ENCODE measurements at places on chromosomes 12 and 14.

GRCh38 chr14:37021390-37021789 is 151.0 kb downstream of the SLC25A21 start:
- no peak for DNase-seq

DNA sequence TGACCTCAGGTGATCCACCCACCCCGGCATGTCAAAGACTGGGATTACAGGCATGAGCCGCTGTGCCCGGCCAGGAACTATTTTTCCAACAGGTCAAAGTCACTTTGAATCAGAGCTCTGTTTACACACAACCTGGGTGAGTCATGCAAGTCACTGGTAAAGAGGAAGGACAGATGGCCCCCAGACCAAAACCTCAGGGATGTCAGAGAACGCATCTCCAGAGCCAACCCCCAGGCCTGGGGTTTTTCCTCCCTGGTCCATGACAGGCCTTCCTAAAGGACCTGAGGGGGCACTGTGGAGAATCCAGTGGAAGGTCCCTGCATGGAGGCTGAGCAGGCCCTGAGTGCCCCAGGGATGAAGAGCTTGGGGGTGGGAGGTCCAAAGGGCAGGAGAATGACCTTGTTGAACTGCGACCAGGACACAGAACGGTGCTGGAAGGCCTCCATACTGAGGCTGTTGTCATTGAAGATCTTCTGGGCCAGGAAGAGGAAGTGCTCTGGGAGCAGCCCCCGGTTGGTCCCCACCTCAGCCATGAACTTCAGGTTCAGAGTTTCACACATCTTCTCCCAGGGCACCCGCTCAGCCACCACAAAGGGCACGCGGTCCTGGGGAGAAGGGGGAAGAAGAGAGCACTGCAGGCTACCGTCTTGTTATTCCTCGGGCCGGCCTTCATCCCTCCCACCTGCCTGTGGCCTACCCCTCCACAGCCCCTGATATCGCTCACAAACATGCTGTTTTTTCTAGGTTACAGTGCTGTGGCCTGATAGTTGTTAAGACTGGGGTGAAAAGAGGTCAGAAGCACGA is 9.1 kb downstream of the STAT6 start:
- no peak for DNase-seq

- no peak for DNase-seq
These were observed 107.4 kb upstream of the RGS6 start for GRCh38 chr14:71824816-71825215.

- DNase-seq = no peak
These were observed 369.7 kb upstream of the SYT1 start for GRCh38 chr12:78494911-78495310.

DNA sequence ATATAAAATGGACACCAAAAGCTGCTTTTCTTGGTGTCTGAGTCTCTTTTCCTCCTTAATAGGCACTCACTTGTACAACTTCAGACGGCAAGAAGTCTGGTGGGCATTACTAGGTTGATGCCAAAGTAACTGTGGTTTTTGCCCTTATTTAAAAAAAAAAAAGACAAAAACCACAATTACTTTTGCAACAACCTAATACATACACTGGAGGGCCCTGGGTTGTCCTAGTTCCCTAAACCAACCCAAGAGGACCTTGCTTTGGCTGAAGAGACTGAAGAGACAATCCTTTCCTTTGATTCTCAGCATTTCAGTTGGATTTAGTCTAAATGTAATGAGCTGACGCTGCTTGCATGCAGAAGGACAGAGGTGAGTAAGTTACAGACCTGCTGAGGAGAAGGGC is 16.2 kb upstream of the PLEKHG3 start:
- no peak for DNase-seq

GRCh38 chr12:1448336-1448735 is 146.0 kb downstream of the FBXL14 start:
- DNase-seq = no peak

DNA sequence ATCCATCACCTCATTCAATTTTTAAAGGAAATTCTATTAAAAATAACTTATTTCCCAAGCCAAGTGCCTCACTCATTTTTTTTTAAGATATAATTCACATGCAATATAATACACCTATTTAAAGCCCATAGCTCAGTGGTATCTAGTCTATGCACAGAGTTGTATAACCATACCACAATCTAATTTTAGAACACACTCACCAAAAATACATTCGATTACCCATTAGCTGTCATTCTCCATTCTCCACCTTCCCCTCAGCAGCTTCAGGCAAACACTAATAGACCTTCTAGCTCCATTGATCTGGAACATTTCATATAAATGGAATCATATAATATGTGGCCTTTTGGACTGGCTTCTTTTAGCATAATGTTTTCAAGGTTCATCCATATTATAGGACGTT is 49.5 kb downstream of the CLMN start:
- no peak for DNase-seq

DNA sequence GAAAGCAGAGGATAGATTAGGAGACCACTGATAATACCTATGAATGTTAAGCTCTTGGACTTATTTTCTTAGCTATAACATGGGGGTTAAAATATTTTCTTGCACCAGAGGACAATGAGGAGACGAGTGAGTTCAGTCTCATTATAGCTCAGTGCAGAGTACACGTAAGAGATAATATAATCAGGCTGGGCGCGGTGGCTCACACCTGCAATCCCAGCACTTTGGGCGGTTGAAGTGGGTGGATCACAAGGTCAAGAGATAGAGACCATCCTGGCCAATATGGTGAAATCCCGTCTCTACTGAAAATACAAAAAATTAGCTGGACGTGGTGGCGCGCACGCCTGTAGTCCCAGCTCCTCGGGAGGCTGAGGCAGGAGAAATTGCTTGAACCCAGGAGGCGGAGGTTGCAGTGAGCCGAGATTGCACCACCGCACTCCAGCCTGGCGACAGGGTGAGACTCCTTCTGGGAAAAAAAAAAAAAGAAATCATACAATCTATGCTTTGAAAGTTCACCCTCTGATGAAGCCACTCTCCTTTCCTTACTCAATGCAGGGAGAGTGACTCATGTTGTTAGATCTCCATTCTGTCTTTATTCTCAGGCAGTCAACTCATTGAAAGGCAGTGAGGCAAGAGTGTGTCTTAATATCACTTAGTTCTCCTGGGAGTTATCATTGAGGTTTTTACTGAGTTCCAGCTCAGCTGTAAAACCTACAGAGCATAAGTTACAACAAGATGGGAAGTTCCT is 134.2 kb downstream of the SYNE2 start:
- no peak for DNase-seq

DNA sequence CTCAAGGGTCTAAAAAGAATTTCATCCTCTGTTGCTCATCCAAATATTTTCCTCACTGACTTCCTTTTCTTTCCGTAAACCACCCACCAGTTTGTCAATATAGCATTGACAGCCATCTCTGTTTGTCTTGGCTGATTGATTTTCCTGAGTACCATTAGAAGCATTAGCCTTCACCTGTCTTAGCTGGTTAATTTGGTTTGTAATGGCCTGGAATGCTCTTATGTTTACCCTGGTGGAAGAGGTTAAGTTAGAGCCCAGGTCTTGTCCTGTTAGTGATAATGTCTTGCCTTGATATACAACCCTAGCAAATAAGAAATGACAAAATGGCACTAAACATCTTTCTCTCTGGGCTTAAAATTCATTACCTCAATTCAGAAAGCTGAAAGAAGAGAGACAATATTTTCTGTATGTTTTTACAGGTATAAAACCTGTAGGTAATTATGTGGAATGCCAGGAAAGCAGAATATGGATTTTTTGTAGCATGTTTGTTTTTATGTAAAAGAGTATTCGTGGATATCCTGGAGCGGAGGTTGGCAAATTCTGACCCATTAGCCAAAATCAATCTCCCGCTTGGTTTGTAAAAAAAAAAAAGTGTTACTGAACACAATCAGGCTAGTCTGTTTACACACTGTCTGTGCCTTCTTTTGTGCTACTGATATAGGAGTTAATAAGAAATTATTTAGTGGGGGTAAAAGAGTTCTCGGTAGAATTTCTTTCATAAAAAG is 224.4 kb upstream of the DAAM1 start:
- DNase-seq = no peak

DNA sequence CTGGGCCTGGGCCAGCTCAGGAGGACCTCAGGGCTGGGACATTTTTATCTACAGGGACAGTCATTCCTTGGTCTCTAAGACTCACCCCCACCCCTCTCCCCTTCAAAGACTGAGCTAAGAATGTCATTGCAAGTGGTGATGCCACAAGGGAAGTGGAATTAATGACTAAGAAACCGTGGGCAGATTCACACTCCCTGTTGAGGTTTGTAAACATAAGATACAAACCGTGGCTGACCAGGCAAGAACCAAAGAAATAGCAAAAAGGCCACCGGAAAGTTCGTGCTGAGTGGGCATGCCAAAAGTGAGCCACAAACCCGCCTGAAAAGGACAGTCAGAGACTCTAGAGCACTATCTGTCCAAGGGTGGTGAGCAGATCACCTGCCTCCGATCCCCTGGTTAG is 25.7 kb downstream of the NUAK1 start:
- DNase-seq = no peak

GRCh38 chr12:26286186-26286585 is 90.8 kb downstream of the SSPN start:
- DNase-seq = no peak

- DNase-seq = no peak
These were observed 137.7 kb downstream of the SPTSSA start for GRCh38 chr14:34324363-34324795.

- DNase-seq = no peak
These were observed 110.2 kb downstream of the PPP2R5E start for GRCh38 chr14:63432888-63433552.

- DNase-seq = no peak
These were observed 2.1 kb upstream of the YY1 start for GRCh38 chr14:100236881-100237280.

DNA sequence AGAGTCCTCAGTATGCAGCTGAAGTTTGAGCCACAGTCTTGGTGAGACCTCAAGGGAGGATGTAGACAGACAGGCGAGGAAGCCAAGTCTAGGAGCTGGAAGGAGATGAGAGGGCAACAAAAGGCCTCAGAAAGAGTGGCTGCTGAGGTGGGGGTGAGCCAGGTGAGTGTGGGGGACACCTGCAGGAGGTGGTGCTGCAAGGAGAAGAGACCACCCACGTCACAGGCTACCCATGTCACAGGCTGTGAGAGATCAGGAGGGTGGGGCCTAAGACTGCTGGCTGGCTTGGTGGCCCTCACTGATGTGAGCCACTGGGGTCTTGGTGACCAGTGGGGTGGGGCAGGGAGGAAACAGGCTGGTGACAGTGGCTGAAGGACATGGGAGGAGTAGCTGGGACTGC is 97.3 kb downstream of the KIF26A start:
- DNase-seq = no peak

- no peak for DNase-seq
These were observed 38.4 kb downstream of the IFNG start for GRCh38 chr12:68121143-68121542.

GRCh38 chr12:109652233-109652976 is 61.2 kb upstream of the FAM222A start:
- DNase-seq = no peak

GRCh38 chr12:70059373-70059772 is 183.9 kb upstream of the CNOT2 start:
- no peak for DNase-seq

GRCh38 chr14:21103411-21103709 is 2.5 kb downstream of the TMEM253 start:
- DNase-seq = no peak

DNA sequence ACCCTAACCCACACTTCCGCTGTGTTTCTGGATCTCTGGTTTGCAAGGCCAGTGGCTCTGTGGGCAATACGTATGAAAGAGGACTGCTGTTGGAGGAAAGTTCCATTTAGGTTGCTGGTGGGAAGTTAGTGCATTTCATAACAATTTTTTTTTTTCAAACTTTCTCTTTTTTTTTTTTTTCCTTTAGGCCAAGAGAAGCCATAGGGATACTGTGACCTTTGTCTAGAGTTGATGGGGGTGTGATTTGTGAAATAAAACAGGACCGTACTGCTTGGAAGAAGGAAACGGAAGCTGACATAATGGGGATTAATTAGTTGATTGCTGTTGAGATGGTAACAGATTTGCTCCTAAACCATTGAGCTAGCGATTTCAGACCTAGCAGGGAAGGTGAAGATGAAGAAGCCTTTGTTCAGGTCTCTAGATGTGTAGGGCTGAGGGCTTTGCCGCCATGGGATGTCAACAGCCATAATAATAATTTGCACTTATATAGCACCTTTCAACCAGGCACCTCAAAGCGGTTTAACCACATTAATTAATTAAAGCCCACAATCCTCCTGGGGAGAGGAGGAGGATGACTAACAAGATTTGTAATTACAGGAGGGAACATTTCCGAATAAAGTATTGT is 315.3 kb downstream of the ZFP36L1 start:
- DNase-seq = no peak

GRCh38 chr12:51009056-51009440 is 17.1 kb downstream of the SLC11A2 start:
- DNase-seq = peak; percentile 27

- no peak for DNase-seq
These were observed 703.9 kb upstream of the ATXN7L3B start for GRCh38 chr12:73833746-73834145.

- DNase-seq = no peak
These were observed at the start of gene TMEM119 for GRCh38 chr12:108597559-108598471. Gene TMEM119 (minus strand): TSS chr12:108598084. CDS start chr12:108592383, 5,701 bp downstream.

DNA sequence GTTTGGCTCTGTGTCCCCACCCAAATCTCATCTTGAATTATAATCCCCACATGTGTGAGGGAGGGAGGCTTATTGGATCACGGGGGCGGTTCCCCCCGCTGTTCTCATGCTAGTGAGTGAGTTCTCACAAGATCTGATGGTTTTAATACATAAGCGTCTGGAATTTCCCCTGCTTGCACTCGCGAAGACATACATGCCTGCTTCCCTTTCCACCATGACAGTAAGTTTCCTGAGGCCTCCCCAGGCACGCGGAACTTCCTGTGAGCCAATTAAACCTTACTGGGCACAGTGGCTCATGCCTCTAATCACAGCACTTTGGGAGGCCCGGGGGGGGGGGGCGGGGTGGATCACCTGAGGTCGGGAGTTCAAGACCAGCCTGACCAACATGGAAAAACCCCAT is 60.8 kb downstream of the R3HDM2 start:
- DNase-seq = no peak

GRCh38 chr12:66620026-66620425 is 58.9 kb downstream of the GRIP1 start:
- no peak for DNase-seq

DNA sequence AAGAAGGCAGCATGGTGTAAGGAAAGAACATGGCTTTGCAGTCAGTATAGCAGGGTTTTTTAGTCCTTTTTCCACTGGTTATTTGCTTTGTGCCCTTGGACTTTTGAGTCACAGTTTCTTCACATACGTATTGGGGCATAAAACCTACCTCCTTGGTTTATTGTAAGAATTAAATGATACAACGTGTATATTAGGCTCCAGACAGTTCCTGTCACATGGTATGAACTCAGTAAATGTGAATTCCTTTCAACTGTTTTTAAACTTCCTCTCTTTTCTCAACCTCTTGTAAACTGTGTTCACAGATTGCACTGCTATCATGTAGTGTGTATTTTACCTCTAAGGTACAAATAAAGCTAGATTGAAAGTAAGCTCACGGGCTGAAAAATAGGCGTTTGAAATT is 29.5 kb downstream of the MSRB3 start:
- no peak for DNase-seq

GRCh38 chr12:104498211-104498801 is 41.6 kb downstream of the CHST11 start:
- DNase-seq = no peak
